ENCODE measurements at places on chromosomes 12 and 14.

- DNase-seq: no peak
Measured at GRCh38 chr12:92055877-92056276, 89.8 kb downstream of the BTG1 start.

DNA sequence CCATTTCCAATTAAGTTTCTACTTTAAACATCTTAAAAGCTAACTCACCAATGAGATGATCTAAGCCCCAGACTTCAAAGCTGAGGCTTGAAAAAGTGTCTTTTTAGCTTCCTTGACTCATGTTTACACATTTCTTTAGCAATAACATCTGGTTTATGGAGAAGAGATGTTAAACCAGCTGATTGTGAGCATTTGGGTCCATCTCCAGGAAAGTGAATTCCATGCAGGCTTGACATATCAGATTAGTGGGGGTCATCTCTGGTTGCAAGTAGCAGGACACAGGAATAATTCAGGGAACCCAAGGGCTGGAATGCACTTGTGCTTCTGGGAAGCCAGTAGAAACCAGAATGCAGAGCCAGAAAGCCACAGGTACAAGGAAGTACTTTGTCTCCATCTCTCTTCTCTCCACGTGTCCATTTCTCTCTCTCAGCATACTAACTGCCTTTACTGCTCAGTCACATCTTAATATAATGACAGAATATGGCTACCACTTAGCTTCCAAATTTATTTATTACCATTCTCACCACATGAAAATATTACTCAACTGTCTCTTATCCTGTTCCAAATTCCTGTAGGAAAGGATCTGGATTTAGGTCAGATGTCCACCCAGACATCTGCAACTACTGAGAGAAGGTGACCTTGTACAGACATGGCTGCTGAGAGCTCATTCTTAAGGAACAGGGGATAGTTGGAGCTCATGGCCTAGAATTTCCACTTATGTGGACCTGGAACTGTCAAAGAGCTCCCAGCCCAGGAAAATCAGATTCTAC is 104.4 kb downstream of the SCN8A start:
- DNase-seq: no peak

DNA sequence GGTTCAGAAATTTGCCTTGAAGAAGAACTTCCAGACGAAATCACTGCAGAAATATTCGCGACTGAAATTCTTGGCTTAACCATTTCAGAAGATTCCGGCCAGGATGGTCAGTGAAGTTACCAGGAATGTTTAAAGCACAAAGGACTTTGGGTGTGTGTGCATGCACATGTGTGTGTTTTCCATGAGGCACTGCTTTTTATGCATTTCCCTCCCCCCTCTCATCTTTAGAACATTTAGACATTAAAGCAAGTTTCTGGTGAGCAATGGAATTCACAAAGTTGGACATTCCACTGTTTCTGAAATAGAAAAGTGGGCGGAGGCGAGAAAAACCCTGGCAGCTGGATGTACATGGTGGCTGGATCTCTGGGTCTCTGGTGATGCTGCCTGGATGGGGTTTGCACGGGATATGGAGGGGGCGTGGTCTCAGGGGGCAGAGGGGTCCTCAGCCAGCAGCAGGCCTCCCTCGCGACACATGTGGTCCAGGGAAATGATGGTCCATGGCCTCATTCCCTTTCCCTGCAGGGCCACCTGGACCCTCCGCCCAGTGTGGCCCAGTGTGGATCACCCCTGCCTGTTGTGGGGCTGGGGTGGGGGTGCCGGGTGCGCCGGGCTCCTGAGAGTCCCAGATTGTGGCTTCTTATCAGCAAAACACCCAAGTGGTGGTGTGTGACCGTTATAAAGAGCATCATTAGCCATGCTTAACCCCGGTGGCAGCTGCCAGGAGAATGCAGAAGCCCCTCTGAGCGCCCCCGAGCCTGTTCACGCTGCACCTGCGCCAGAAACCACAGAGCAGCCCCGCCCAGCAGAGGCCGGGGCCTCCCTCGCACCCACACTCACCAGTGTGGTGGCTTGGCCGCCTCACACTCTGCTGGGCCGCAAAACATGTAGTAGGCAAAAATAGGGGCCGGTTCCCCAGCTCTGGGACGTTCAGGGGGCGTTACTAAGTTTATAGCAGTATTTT is 17.8 kb upstream of the BCL7A start:
- no peak for DNase-seq

DNA sequence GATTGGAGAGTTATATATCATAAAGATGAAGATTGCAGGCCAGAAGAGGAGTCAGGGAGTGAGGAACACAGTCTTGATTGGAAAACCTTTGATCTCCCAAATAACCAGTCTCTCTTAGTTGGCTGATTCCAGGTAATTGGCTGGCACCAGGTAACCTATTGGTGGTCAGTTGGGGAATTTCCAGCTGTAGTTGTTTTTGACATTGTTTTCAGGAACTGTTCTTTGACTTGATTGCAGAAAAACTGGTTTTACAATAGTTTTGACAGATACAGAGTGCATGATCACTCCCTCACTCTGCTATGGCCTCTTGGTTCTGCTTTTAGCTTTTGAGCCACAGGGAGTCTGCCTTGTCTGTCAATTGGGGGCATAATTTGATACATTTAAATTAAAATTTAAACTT is 71.6 kb downstream of the ZNF641 start:
- DNase-seq: no peak

DNA sequence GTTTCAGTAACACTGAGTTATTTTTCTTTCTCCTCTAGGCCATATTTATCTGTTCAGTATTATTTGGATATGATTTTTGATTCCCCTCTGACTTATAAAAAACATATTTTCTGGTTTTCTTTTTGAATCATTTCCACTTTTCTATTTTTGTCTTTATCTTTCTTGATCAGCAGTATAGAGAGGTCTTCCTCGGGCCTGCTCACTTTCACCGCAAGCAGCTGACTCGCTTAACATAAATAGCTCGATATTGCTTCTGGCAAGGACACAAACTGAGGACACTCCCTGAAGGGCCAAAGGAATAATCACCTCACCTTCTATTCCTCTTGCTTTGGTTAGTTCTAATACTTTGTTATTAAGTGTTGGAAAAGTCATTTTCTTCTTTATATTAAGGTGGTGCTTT is 25.8 kb upstream of the TRHDE start:
- no peak for DNase-seq

GRCh38 chr12:82407481-82407880 is 49.2 kb downstream of the METTL25 start:
- no peak for DNase-seq

- no peak for DNase-seq
Measured at GRCh38 chr12:76539727-76540126, 19.8 kb downstream of the OSBPL8 start.

DNA sequence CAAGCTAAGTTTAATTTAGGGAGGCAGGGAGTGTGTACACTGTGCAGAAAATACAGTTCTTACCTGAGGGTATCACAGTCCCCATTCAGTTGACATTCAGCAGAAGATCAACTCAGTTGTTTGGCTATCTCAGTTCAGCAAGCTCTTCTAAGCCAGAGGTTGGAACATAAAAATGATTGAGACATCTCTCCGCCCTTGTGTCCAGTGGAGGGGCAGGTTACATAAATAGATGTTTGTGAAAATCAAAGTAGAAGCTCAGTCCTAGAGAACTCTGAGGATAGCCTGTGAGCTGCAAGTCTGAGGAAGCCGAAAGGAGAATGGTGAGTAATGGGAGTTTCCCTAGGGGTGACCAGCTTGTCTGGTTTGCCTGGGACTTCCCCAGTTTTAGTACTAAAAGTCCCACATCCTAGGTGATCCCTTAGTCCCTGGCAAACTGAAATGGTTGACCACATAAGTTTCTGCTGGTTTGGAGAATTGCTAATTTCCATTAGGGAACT is 251.4 kb upstream of the ATP2B1 start:
- DNase-seq: no peak

DNA sequence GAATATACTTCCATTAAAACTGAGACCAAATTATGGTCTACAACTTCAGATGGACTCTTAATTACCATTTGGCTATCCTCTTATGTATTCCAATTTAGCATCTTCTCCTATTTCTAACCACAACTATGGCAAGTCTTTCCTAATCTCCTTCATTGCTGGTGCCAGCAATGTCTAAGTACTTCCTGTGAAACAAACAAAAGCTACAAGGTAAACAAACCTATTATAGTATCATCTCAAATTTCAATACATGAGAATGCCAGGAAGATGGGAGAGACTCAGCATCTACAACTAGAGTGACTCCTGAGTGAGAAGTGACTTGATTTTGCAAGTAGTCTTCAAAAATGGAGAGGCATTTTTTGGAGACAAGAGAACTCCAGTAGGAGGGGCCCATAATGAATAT is 202.9 kb upstream of the ATXN7L3B start:
- no peak for DNase-seq

Data from vagina (tissue), 2 donors.